ENCODE measurements at places on chromosomes 7 and 10.
A peak's percentile ranks its signal among the peaks of the same experiment; 100 is the strongest.

- no peak for DNase-seq
These were observed 28.8 kb downstream of the ARL4A start for GRCh38 chr7:12716134-12716681.

- no peak for DNase-seq
These were observed 93.7 kb upstream of the MAGI2 start for GRCh38 chr7:79547132-79547531.

DNA sequence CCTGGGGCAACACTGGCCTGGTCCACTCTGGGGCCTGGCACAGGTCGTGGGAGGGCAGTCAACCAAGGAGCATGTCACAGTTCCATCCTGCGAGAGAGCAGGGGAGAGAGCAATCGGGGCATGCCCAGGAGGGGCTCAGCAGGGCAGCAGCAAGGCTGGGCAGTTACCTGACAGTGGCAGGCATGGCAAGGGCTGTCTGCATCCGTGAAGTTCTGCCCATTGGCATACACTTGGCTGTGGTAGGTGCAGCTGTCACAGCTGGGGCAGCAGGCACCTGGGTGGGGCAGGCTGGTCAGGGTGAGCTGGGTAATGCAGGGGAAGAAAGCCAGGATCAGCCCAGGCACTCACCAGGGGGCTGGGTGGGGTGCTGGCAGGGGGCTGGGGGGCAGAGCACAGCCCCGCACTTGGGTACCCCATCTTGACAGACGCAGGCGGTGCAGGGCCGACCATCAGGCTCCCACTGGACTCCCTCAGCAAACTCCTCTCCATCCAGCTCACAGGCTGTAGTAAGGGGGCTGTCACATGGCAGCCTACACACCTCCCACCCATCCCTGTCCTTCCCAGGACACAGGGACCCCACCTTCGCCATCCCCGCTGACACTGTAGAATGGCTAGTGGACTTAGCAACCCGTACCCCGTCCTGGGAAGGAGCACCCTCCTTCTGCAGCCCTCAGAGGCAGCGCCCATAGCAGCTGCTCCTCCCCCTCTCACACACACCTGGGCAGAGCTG lies 17.8 kb downstream of the KCP start:
- DNase-seq: no peak

- DNase-seq: no peak
These were observed 5.4 kb downstream of the MAFK start for GRCh38 chr7:1535701-1536454.

DNA sequence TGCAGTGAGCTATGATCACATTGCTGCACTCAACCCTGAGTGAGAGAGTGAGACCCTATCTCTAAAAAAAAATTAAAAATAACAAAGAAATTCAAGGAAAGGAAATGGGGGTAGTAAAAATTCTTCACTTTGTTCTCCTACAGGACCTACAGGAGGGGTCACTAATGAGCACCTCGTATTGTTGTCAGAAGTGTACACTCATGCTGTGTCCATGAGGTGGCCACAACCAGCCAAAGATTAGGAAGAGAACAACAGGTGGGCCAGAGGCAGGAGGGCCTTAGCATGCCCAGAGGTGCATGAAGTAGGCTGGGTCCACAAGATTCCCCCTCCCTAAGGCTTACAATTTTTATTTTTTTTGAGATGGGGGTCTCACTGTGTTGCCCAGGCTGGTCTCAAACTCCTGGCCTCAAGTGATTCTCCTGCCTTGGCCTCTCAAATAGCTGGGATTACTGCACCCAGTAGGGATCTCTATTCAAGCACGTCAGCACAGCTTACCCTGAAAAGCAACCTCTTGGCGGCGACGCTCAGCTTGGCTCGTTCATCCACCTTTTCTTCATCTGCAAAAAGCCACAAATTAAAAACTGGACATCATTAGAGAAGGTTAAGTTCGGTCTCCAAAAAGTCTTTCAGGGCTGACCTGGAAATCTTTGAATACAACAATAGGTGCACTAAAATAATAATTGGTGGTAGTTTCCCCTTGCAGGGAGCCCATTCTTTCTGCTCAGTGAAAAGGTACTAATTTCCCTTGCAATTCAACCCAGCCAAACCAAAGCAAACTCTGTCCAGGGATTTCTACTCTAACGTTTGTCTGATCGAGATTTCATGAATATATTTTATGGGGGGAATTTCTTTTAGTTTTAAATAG lies 104.4 kb downstream of the SVIL start:
- DNase-seq: no peak

DNA sequence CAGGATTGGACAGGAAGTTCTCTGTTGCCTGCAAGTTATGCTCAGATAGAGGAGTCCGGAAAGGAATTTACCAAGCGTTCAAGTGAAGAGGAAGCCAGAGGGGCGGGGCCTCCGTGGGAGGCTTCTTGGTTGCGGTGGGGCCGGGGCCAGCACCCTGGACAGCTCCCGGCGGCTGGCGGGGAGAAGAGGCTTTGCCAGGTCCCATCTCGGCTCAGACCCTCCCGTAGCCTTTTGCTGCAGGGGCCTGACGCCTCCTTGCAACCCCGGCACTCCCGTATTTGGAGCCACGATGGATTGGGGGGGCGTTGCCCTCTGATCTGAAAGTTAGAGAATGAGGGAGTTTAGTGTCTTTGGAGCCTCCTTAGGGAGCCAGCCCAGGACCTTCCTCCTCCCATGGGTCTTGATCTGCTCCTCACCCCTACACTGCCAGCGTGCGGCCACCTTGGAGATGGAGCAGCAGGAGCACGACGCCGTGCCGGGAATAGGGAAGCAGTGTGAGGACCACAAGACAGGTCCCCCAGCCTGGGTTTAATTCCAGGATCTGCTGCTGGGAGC lies 3.1 kb upstream of the SLC18A3 start:
- DNase-seq: peak; percentile 56

DNA sequence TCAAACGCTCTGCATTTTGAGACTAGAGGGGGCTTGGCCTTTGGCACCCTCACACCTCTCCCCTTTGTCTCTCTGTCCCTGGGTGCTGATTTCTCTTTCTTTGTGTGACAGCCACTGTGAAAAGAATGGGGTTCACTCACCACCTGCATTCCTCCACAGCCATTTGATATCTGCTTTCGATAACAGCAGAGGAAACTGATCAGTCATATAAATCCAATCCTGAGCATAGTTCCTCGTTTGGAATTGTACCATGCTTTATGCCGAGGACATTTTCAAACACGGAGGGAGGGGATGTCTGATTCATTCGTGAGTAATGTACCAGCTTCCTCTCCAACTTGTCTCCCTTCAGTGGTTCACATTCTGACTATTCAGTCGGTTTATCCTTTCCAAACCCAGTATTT lies 15.8 kb downstream of the MET start:
- no peak for DNase-seq

DNA sequence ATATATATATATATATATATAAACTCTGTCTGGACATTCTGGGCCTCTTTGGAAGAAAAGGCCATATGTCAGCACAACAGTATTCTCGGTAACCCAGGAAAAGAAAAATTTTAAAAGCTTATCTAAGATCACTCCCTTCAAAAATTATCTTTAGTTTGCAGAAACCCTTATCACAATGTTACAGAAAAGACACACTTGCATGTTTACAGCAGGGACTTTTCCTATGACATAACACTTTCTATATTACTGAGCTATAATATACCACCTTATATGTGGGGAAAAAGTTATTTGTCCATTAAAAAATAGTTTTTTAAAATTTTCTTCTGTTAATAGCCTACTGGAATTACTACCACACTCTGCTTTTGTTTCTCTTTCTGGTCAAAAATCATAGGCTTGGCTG lies 25.4 kb downstream of the ANKRD61 start:
- DNase-seq: no peak

GRCh38 chr10:128537834-128538330 lies 411.7 kb upstream of the MKI67 start:
- DNase-seq: no peak

All from CD4-positive, alpha-beta T cell treated with Interleukin-15 for 1 hour (primary cell).